ENCODE measurements at places on chromosomes 1 and 21. TPM values are rescaled to one million over a fixed set of nuclear protein-coding genes. Genes with fewer than 3 reads are reported as not detected.

KCNA10 gene
- not detected for total RNA-seq

RAB42 gene
- total RNA-seq, result 1.3 TPM

SMIM1 gene
- 120 TPM for total RNA-seq

LCE4A gene
- not detected for total RNA-seq

SUSD4 gene
- 44.3 TPM for total RNA-seq

TMEM183A gene
- total RNA-seq, result 29.5 TPM

KRTAP20-4 gene
- total RNA-seq, result not detected

SLC16A1 gene
- 72.8 TPM for total RNA-seq

CYP4A11 gene
- not detected for total RNA-seq

SZRD1 gene
- total RNA-seq, result 132 TPM

TPRG1L gene
- total RNA-seq, result 46.6 TPM

ADAM30 gene
- not detected for total RNA-seq

KCNA3 gene
- 0.56 TPM for total RNA-seq

KCNH1 gene
- total RNA-seq, result not detected

SCNM1 gene
- 18.3 TPM for total RNA-seq

LDLRAD2 gene
- 0.06 TPM for total RNA-seq

CACNA1S gene
- total RNA-seq, result 0.09 TPM

WDTC1 gene
- total RNA-seq, result 75.2 TPM

FGGY gene
- 20.5 TPM for total RNA-seq

SHE gene
- total RNA-seq, result 22.3 TPM

OR10K1 gene
- total RNA-seq, result not detected

IRF6 gene
- 27.7 TPM for total RNA-seq

NME7 gene
- 11.7 TPM for total RNA-seq

ZC3H12A gene
- total RNA-seq, result 9.0 TPM

AKR1A1 gene
- 93.4 TPM for total RNA-seq

TAF5L gene
- total RNA-seq, result 12.1 TPM

TMPRSS15 gene
- not detected for total RNA-seq

DIRAS3 gene
- total RNA-seq, result 6.6 TPM

MATN1 gene
- total RNA-seq, result not detected

SYNC gene
- 33.6 TPM for total RNA-seq

C21orf91 gene
- 10.0 TPM for total RNA-seq

RNU5D-1 gene
- not detected for total RNA-seq

AMPD1 gene
- total RNA-seq, result not detected

FMOD gene
- total RNA-seq, result 66.7 TPM

WDR77 gene
- total RNA-seq, result 24.1 TPM

SYPL2 gene
- total RNA-seq, result 8.9 TPM

OR2T2 gene
- not detected for total RNA-seq

S100A7 gene
- not detected for total RNA-seq

MRPL9 gene
- total RNA-seq, result 51.8 TPM

C2CD4D gene
- total RNA-seq, result 0.11 TPM

KAZN gene
- 6.6 TPM for total RNA-seq

GJC2 gene
- 2.2 TPM for total RNA-seq

KCNE1 gene
- total RNA-seq, result 11.4 TPM

KRTAP22-1 gene
- not detected for total RNA-seq

VHLL gene
- total RNA-seq, result not detected

MEX3A gene
- total RNA-seq, result 0.18 TPM

NAV1 gene
- total RNA-seq, result 13.3 TPM

ORC1 gene
- total RNA-seq, result 0.17 TPM

TTC22 gene
- total RNA-seq, result 0.17 TPM

GBP3 gene
- 7.7 TPM for total RNA-seq

NCSTN gene
- 71.3 TPM for total RNA-seq

KIF17 gene
- total RNA-seq, result 4.8 TPM

CELA2B gene
- not detected for total RNA-seq

Measured in right cardiac atrium (tissue), 5 donors.